A673 (cell line): ENCODE measurements at places on chromosomes 6 and 20. TPM values are rescaled to one million over a fixed set of nuclear protein-coding genes. Genes with fewer than 3 reads are reported as not detected.

The BPIFB4 gene
- not detected in 2 replicates for total RNA-seq

The USP49 gene
- total RNA-seq, result 10.5 and 13.0 TPM in 2 replicates

The C20orf204 gene
- 2.4 and 2.5 TPM in 2 replicates for total RNA-seq

DNA sequence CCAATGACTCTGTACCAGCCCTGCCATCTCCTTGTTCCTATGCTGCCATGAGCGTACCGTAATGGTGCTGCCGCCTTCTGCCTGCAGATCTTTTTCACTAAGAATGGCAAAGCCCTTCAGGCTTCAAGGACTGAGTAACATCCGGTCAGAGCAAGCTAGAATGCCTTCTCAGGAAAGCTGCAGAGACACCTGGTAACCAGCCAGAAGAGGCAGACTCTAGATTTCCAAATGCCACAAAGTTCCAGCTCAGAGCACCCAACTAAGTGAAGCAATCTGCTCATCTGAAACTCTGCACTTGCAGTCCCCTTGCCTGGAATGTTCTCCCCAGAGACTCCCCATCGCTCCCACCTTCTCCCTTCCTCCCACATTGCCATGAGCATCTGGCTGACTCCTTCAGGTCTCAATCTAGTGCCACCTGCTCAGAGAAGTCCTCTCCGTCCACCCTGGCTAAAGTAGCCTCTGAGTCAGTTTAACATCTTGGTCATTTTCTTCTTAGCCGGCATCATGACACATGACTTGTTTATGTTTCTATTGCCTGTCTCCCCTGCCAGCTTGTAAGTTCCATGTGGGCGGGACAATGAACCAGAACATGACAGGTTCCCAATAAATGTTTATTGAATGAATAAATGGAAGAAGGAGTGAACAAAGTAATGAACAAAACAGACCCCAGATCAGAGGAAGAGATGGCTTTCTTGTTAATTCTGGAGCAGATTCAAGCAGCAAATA, 6.9 kb upstream of the OCSTAMP start:
- DNase-seq, result no peak

GRCh38 chr20:33490023-33490933, at the start of gene CBFA2T2:
CBFA2T2 (plus strand) TSS chr20:33490096; CDS start chr20:33490268, 172 bp downstream.
- no peak for DNase-seq

DNA sequence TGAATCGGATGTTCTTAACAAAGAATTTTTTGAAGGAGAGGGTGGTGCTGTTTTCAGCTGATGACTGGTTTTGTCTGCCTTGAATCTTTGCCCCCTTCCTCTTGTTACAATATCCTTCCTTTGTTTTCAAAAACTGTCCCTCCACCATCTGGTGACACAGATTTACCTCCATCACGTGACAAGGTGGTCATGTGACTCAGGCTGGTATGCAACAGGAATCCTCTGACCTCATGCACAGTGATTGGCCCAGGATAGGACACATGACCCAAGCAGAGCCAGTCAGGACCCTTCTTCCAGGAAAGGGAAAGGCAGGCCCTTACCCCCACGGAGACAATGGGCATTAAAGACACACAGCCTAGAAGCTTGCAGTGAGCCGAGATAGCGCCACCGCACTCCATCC, 84.7 kb upstream of the MC3R start:
- no peak for DNase-seq
